ENCODE measurements at places on chromosomes 2 and 18.

DNA sequence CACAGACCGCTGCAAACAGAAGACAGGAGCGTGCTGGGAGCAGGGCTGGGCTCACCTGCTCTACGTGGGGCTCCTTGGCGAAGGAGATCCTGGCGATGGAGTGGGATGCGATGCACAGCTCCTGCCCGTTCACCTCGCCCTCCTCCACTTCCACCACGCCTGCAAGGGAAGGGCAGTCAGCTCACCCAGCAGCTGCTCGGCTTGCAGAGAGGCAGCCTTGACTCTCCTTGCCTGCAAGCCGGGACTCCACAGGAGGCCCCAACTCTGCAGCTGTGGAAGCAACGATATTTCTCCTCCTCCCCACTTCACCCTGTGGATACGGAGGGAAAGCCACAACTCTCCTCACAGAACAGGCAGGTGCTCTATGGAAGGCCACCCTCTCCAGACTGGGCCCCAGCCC lies 35.1 kb downstream of the THAP4 start:
- no peak for DNase-seq

DNA sequence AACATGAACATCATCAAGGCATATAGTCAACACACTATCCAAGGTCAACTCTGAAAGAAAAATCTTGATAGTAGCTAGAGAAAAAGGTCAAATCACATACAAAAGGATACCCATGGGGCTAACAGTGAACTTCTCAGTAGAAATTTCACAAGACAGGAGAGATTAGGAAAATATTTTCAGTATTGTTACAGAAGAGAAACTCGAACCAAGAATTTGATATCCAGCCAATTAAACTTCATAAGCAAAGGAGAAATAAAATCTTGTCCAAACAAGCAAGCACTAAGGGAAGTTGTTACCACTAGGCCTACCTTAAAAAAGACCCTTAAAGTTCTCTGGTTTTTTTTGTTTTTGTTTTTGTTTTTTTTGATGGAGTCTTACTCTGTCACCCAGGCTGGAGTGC lies 242.5 kb downstream of the EXOC6B start:
- no peak for DNase-seq

DNA sequence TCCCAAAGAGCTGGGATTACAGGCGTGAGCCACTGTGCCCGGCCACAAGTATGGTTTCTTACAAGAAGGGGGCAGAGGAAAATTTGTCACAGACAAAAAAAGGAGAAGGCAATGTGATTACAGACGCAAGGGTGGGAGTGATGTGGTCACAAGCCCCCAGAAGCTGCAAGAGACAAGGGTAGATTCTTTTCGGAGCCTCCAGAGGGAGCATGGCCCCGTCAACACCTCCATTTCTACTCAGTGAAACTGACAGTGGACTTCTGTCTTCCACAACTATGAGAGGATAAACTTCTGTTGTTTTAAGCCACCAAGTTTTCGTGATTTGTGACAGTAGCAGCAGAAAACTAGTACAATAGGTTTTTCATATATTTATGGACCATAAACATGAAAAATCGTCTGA lies 2.1 kb upstream of the TCF7L1 start:
- DNase-seq, result no peak

DNA sequence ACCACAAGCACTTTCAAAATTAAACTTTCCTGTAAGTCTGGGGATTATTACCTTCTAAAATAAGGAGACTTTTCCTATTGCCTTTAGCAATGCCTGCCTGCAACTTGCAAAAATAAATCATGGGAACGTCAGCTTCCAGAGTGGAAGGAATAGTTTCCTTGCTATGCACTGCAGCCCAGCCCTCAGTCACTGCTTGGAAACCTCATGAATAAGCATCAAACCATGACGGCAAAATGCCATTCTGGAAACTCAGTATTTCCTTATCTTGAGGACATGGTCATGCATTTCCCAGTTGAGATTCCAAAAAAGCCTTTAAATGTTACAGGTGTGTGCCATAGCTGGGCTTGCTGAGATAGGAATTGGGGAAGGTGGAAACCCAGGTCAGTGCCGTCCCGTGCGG lies 84.2 kb upstream of the OTOS start:
- no peak for DNase-seq

DNA sequence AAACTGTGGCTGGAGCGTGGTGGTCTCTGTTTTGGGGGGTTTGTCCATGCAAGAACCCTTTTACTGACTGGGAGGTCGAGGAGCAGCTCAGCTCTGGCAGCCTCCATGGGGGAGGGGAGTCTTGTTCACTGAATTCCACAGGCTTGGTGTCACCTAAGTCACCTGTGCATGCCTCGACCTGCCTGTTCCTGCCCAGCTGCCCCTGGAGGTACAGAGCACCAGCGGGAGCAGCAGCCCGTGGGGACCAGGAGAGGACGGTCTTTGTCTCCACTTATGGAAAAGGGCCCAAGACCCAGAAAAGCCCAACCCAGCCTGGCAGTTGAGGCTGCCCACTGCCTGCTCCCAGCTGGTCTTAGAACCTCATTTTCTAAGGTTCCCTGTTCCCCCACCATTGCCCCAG lies 168.7 kb upstream of the AGAP1 start:
- DNase-seq, result no peak

- no peak for DNase-seq
Measured at GRCh38 chr18:70459251-70459650, 170.4 kb downstream of the SOCS6 start.

- no peak for DNase-seq
Measured at GRCh38 chr2:149783284-149783683, 195.7 kb upstream of the MMADHC start.

DNA sequence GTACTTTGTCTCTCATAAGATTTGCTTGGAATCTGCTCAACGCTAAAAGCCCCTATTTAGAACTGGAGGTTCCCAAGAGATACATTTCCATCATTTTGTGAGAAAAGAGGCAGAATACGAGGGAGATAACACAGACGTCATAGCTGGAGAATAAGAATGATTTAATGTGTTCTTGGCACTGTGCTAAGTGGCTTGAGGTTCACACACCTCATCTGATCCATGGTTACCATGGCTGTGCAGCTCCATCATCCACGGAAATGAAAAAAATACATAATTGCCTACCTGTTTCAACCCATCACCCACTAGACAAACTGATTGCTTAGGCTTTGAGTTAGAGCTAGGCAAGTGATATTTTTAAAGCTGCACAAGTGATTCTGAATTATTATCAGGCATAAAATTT lies 227.6 kb downstream of the SLC8A1 start:
- no peak for DNase-seq

- DNase-seq, result no peak
Measured at GRCh38 chr2:179691235-179691634, 170.2 kb downstream of the ZNF385B start.

DNA sequence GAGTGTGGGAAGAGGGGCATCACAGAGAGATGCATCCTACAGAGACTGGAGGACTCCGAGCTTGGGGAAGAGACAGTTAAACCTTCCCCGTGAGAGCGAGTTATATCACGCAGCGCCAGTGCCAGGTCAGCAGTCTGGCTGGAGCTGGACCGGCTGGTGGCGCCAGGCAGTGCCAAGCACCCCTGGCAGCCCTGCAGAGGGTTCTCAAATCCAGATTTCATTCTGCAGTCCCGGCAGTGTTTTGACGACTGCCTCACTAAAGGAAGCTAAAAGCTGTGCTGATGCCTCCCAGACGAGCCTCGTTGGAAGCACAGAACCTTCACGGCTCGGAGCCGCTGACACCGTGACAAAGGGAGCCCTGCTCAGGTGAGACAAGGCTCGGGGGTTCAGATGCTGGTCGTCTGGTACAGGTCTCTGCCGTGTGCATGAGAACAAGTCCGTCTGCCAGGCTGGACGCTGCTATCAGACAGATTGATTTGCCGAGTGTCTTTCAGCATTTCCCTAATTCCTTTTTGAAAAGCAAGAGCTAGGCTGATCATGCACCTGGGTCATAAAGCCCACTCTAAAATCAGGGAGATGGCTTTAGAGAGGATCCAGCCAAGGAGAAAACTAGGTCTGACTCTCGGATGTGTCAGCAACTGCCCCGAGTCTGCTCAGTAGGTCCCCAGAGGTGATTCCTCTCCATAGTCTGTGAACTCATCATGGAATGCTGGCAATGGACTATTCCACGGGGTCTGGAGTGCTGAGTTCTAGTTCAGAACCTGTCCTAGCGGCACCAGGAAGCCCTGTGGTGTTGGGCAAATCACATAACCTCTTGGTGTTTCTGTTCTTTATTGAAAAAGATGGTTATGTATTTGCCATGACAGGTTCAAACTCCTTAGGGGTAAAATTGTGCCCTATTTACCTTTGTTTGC lies 240.6 kb downstream of the SOX11 start:
- no peak for DNase-seq

DNA sequence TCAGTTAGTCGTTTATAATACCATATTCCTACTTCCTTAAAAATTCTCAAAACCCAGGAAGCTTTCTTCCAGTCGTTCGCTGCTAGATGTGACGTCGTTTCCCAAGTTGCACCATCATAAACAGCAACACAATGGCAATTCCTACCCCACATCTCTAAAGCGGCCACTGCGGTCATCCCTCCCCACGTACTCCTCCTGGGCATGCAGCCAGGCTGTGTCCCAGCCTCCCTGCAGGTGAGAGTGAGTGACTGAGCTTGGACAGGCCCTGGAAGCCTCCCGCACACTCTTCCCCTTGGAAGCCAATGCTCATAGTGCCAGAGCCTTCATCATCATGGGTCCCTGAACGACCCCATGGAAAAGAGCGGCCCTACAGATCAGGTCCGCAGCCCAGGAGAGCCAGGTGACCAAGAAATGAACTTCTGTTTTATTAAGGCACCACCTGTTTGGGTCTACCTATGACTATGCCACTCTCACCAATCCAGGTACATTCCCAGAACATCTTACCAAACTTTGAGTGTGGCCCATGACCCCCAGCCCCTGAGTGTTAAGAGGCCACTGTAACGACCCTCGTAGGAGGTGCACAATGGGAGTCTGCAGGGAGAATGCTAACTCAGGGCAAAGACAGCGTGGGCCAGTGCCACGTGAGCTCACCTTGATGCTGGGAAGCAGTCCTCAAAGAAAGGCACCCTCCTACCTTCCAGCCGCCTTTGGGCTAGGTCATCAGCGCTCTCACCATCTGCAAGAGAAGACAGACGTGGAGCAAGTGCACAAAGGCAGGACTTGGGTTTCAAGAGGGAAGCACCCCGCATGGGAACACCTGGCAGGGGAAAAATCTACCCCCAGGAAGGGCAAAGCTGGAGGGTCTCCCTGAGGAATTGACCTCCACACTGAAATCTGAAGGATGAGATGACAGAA lies 74.7 kb upstream of the RAB6C start:
- DNase-seq, result no peak

DNA sequence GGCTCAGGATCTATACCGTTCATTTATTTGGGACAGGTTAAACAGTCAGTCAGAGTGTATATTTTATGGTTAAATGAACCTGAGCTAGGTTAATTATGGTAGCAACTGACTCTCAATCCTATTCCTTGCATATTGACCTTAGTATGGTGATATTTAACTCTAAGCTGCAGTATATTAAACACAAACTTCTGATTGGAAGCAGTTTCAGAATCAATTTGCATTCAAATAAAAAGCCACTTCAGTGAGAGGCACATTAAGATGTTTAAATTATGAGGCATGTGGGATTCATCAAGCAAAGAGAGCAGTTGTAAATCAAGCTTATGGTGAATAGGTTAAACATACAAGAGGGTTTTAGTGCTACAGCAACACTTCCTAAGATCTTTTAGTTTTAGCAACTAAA lies 40.4 kb downstream of the FRZB start:
- DNase-seq, result no peak

DNA sequence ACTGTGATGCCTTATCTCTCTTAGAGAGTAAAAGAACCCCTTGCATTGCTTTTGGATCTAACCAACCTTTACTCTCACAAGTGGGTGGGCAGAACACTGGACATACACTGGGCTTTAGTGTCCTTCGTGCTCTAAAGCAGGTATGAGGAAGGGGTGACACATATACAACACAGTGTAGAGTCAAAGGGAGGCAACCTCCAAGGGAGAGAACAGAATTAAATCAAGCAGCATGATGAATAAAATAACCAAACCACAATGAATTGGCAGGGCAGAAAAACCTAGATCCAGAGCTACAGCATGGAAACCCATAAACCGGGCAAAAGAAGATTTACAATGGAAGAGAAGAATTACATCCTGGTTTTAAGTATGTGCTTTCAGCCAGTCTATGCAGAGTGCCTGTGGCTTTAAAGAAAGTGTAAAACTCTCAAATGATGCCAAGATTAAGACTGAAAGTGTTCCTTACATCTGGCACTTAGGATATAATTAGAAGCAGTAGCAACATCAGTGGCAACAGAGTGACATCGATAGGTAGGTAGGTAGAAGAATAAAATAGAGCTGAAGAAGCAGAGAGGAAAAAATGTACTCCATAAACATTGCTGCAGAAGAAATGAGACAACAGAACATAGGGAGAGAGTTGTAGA lies 191.7 kb upstream of the ZC3H15 start:
- DNase-seq, result no peak

DNA sequence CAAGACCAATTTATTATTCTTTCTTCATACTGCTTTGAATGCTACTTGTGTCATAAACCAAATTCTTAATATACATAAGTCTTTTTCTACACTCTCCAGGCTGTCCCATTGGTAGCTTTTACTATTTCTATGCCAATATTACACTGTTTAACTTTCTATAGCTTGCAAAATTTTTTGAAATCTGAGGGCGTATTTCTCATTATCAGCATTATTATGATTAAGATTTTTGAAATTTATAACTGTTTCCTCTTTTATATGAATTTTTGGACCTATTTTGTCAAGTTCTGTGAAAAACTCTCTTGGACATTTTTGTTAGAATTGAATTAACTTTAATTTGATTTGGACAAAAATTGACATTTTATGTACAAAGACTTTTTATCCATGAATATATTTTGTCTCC lies 98.6 kb downstream of the GFPT1 start:
- DNase-seq, result no peak

DNA sequence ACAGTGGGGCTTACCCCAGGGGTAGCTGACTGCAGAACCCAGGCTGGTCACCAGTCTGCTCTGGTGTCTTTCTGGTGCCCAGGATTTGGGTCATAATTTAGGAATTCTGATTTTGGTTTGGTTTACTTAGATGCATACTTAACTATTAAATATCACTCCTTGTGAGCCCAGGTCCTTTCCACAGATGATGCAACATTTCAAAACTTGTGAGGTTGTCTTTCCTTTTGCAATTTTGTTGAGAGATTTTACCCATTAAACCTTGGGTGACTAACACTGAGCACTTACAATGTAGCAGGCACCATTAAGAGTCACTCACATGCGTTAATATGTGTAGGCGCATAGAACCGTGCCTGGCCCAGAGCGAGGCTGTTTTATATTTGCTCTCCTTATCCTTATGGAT lies 61.8 kb upstream of the RPL31 start:
- no peak for DNase-seq

GRCh38 chr2:1968988-1969700 lies 224.8 kb upstream of the PXDN start:
- DNase-seq, result no peak

- DNase-seq, result no peak
Measured at GRCh38 chr2:205722283-205722918, 40.1 kb downstream of the NRP2 start.
